ENCODE measurements at places on chromosomes 1 and 21. TPM values are rescaled to one million over a fixed set of nuclear protein-coding genes. Genes with fewer than 3 reads are reported as not detected.

Gene CLCNKB
- total RNA-seq, result not detected

Gene FLG
- not detected for total RNA-seq

Gene VPS13D
- total RNA-seq, result 24.0 TPM

Gene PLEKHN1
- total RNA-seq, result 1.9 TPM

Gene CELA2A
- 0.52 TPM for total RNA-seq

Gene MMP23B
- total RNA-seq, result 0.98 TPM

Gene CELA3A
- 8.1 TPM for total RNA-seq

Gene FAM110D
- not detected for total RNA-seq

- DNase-seq, result no peak
These were observed 19.7 kb downstream of the FAM76A start for GRCh38 chr1:27745466-27745865.

DNA sequence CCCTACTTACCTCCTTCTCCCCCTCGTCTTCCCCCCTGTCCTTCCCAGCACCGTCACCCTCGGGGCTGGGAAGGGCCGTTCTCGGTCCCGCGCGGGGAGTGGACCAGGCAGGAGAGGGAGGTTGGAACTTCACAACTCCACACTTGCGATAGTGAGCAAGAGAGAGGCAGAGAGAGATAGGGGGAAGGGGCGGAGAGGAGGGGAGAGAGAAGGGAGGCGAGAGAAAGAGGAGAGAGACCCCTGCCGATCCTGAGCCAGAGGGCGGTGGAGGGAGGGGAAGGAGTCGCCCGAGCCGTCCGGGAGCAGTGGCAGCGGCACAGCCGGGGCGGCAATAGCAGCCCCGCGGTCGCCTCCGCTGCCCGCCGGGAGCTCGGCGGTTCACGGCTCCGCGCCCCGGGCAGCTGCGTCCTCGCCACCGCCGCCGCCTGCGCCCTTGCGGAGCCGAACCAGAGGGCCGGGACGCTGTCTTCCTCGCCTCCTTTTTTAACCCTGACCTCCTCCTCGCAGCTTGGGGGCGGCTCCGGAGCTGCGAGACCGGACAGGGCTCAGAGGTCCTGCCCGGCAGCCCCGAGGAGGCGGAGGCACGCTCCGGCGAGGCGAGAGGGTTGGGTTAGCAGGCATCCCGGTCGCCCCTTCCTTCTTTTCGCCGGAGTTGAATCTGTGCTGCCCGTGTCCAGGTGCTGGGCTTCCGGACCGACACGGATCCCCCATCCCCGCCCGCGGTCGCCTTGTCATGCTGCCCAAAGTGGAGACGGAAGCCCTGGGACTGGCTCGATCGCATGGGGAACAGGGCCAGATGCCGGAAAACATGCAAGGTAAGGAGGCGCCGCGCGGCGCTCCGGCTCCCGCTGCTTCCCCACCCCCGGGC lies 11.7 kb downstream of the NR5A2 start:
- no peak for DNase-seq

DNA sequence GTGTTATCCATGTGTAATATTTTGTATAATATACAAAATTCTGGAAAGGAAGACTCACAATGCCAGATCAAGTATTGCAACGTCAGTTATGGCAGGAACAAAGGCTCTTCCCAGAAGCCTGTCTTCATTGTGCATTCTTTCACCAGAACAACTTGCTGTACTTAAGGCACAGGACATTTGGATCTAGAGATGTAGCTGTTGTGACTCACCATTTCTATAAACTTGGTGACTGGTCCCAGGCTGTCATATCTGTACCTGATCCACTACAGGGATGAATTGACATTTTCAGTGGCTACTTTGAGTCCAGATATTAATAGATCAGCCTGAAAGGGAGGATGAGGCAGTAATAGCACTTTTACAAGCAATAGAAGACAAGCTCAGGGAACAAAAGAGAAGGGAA lies 299.8 kb downstream of the DISC1 start:
- DNase-seq, result no peak

GRCh38 chr1:76136894-76137293 lies 62.3 kb downstream of the ST6GALNAC3 start:
- DNase-seq, result no peak

GRCh38 chr1:233060461-233060994 lies 110.1 kb downstream of the NTPCR start:
- no peak for DNase-seq

GRCh38 chr21:24897883-24898282 lies 709.4 kb downstream of the MRPL39 start:
- no peak for DNase-seq

- no peak for DNase-seq
These were observed 1.7 kb upstream of the NEGR1 start for GRCh38 chr1:72284084-72284347.

DNA sequence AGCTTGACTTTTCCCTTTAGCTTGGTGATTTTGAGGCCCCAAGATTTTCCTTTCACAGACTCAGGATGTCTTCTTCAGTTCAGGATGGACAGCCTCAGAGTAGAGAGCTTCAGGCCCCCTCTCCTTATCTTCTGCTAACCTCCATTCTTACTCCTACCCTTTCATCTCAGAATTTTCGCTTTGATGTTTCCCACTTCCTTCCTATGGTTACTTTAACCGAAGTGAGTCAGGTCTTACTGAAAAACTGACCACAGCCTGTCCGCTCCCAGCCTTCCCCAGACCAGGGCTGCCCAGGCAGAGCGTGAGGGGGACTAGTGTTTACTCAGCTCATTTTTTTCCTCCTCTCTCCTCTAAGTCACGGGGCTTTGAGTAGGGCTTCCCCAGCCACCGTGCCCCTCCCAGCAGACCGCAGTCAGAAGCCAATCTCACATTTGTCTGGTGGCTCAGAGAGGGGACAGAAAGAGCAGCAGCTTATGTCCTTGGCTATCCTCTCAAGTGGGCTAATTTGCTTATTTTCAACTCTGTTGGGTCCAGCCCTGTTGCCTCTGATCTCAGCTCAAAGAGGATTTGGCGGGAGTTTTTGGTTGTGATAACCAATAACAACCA lies 4.2 kb upstream of the IL19 start:
- peak; percentile 64 for DNase-seq

GRCh38 chr1:92538413-92539061 lies 51.8 kb upstream of the GFI1 start:
- DNase-seq, result no peak

- no peak for DNase-seq
These were observed 16.6 kb upstream of the TMEM125 start for GRCh38 chr1:43253173-43253572.

Data from activated T-cell treated with anti-CD3 and anti-CD28 coated beads, Interleukin-2, amount 50 U/mL, for 4 hours (primary cell).